ENCODE measurements at places on chromosomes 16 and 17. TPM values are rescaled to one million over a fixed set of nuclear protein-coding genes. Genes with fewer than 3 reads are reported as not detected.

Gene SERPINF2
- total RNA-seq, result 1.6 TPM

Gene PIK3R6
- total RNA-seq, result 0.07 TPM

Gene PIRT
- not detected for total RNA-seq

Gene NPIPB6
- total RNA-seq, result 0.49 TPM

Gene KRT12
- not detected for total RNA-seq

Gene MRPS34
- 199 TPM for total RNA-seq

Gene FGF11
- total RNA-seq, result 32.1 TPM

Gene TTLL6
- not detected for total RNA-seq

Gene CPHXL2
- total RNA-seq, result not detected

Gene CHP2
- 0.37 TPM for total RNA-seq

Gene SOST
- total RNA-seq, result not detected

Gene IRX5
- 25.1 TPM for total RNA-seq

Gene MMP25
- 0.56 TPM for total RNA-seq

Gene NKD1
- 0.19 TPM for total RNA-seq

Gene TBC1D28
- total RNA-seq, result not detected
